NCI-H510A (cell line): ENCODE measurements at places on chromosomes 2 and 18.

GRCh38 chr2:55899881-55900280, 23.7 kb downstream of the EFEMP1 start:
- DNase-seq: no peak

DNA sequence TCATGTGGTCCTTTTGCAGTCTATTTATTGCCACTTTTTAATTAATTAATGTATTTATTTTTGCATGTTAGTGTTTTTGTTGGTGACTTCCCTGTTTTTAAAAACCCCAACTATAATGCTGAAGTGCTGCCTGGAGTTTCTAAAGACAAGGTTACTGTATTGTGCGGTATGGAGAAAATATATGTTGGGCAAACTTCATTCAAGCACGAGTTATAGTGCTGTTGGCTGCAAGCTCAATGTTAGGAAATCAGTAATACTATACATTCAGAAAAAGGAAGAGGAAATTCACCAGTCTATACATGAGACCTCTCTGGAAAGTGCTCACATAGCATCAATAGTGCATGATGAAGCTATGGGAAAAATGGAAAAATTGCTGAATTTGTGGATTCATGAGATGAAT, 15.4 kb upstream of the RBMS1 start:
- no peak for DNase-seq

DNA sequence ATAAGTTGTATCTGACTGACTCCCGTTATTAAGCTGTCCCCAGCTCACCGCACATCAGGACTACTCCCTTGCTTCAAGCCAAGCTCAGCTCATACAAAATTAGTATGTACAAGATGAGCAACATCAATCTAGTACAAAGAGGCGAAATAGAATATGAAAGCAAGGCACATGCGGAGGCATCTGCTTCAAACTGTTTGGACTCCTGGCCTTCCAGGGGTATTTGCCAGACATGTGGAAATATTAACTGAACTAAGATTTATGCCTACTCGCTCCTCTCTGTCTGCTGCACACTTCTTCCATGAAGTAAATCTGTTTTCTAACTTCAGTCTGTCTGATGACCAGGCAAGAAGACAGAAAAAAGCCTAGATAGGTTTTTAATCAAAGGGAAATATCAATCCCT, 499.8 kb downstream of the PID1 start:
- DNase-seq: no peak

DNA sequence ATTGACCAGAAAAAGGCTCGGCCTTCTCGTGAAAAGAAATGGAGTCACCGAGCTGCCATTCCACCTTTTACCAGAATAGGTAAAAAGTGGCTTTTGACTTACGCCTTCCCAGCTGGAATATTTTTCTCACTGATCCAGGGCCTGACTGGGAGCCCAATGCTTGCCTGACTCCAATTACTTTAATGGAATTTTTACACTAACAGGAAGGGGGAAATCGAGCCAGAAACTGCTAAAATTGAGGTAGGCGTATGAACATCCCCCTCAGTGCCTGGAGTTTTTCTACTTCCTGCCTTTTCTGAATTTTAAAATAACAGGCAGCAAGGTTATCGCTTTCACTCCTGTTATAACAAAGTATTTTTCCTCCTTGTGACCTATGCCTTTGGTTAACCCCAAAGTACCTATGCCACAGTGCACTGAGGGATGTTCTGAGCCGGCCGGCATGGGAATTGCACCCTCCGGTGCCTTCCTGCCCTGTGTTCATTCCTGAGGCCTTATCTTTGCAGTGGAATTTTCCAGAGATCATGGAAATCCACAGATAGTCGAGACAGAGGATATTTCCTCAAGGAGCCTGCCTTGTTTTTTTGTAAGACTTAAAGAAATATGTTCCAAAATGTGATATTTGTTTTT, 18.3 kb upstream of the RPL31 start:
- DNase-seq: no peak

GRCh38 chr2:26465266-26465925, 12.5 kb downstream of the OTOF start:
- DNase-seq: no peak
